ENCODE measurements at places on chromosomes 13 and 19.
A peak's percentile ranks its signal among the peaks of the same experiment; 100 is the strongest.

DNA sequence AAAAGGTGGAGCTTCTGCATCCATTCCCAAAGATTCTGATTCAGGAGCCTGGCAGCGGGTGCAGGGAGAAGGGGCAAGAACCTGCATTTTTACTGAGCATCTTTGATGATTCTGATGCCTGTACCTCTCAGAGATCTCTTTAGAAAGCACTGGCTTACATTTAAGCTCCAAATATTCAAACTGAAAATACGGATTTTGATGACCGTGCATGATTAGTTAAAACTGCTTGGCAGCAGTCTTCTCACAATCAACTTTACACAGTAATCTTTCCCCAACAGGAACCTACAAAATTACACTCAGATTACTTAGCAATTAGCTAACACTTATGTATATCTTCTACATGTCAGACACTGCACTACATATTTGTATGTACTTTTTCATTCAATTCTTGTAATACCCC, 108.9 kb downstream of the DOCK9 start:
- DNase-seq, result no peak

GRCh38 chr19:12774588-12775555, at the start of gene HOOK2:
TSS of gene HOOK2 (minus strand) at chr19:12775552. CDS start at chr19:12775449, 103 bp downstream.
- DNase-seq, result no peak

GRCh38 chr19:43820098-43820883, 6.8 kb upstream of the ZNF283 start:
- peak; percentile 16 for DNase-seq

DNA sequence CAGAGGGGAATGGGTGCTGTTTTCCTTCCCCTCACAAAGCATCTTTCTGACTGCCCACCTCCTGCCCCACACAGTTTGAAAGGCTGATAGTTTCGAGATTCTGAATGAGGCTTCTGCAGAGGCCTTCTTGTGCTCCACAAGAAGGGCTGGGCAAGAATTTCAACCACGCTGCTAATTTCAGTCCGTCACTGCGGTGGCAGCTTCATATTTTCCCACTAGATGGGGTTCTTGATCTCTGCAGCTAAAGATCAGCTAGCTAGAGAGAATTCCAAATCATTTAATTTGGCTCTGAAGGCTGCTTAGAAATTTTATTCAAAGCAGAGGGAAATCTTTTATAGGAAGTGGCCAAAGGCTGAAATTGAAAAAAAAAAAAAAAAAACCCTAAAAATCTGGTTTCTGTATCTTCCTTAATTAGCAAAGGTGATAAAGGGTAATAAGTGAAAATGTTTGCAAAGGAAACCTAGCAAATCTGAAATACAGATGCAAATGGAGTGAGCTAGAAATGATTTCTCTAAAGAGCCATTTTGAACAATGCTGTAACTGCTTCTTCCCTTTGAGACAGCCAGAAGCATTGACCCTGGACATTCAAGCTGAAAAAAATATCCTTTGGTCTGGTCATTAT, 38.0 kb upstream of the C13orf42 start:
- no peak for DNase-seq

- DNase-seq, result no peak
These were observed 32.1 kb upstream of the IGSF23 start for GRCh38 chr19:44581288-44581687.

- no peak for DNase-seq
These were observed 29.7 kb downstream of the USPL1 start for GRCh38 chr13:30647420-30647819.

DNA sequence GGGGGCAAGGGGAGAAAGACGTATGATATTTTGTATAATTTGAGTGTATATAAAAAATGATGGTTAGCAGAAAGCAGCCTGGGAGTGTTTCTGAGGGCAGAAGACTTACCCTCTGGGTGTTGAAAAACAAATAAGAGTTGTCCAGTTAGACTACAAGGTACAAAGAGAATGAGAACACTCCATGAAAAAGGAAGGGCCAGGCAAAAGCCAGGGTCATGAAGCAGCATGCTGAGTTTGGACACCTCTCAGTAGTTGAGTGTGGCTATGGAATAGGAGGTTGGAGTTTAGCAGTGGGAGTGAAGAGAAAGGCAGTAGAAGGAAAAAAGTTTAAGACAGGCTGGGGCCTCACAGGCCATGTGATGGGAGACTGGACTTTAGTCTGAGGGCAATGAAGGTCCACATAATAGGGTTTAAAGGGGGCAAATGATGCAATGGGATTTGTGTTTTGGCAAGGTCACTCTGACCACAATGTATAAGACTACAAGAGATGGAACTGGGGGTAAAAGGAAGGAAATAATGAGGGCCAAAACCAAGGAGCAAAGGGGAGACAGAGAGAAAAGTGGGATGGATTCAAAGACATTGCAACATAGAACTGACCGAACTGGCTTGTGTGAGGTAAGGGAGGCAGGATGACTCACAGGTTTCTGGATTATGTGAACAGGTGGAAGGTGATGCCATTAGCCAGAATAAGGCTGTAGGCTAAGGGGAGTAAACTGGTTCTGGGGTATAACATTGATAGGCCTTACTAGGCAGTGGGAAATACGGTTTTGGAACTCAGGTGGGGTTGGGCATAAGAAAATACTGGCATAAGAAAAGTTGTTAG, 76.6 kb downstream of the SERP2 start:
- DNase-seq, result no peak

DNA sequence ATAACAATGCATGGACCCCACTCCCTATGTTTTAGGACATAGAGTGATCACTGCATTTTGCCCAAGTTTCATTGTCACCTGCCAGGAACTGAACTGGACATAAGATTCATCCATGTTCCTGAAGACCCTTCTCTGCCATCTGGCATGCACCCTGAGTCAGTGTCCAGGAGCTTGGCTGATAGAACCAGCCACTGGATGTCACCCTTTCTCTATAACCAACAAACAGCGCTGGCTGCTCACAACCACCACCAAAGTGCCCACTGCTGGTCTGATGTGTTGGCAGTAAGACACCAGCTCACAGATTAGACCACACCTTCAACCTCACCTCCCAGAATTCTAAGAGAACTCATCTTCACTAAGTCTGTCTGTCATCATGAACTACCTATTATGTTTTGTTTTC, 333.4 kb downstream of the ITGBL1 start:
- no peak for DNase-seq

DNA sequence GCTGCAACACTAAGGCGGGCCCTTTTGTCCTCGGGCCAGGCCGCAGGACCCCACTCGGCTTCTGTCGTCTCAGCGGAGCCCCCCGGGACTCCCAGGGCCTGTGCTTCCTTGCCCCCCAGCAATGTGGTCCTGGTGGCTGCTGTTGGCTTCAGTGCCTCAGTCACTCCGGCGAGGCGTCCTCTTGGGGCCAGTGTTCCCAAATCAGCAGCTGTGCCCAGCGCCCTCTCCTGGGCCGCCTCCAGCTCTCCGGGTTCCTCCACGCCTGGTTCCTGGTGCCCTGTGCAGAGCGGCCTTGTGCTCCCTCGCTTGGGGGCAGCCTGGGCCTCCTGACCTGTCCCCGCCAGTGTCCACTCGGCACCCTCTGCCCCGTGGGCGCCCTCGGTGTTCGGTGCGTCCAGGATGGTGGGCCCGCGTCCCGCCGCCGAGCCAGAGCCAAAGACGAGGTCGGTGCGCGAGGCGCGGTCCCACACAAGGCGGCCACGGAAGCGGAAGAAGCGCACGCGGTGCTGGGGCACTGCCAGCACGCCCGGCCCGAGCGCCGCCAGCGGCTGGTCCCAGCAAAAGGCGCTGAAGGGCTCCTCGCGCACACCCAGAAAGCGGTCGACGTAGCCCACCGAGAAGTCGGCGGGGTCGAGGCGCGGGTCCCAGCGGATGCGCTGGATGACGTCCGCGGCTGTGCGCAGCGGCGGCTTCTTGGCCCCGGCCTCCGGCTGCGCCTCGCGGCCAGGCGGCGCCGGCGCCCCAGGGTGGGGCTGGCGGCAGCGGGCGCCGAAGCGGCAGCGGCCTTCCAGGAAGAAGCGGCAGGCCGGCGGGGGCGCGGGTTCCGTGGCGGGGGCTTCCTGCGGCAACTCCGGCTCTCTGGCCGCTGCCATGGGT, 685 bp downstream of the LENG9 start:
- peak; percentile 56 for DNase-seq

DNA sequence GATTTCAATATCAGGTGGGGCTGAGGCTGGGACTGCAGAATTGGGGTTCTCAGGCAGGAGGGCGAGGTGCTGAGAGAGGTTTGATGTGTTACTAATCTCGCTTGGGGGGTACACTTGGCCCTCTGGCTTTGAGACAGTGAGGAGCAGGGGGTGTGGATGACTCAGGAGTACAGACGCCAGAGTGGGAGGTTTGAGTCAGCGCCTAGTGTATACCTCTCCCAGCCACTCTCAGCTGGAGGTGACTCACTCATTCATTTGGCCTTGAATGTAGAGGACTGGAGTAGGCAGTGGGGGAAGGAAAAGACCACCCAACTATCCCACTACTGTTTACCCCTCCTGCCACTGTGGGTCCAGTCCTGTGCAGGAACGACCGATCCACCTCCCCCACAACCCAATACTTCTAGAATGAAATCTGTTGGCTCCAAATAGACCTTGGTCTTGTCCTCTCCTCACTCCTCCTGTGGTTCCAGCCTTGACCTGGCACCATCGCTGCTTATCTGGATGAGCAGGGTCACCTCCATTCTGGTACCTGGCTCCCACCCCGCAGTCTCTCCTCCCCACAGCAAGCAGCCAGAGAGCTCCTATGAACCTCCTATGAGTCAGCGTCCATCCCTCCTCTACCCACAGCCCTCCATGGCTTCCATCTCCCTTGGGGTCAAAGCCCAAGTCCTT, 20.1 kb upstream of the ZNRF4 start:
- no peak for DNase-seq

DNA sequence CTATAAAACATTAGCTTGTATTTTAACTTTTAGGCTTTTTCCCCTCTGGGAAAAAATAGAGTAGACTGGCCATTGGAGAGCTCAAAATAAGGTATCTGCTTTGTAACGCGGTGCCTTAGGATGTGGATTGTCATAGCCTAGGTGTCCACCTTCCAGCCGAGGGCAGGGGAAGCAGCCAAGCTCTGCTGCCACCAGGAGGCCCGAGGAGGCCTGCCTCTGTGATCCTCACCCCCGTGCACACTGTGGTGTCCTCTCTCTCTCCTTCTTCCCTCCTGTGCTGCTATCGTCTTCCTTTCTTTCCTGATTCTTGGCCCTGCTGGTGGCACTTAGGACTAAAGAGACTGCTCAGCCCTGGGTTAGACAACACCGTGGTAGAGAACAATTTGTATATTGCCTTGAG, 11.3 kb downstream of the HNRNPM start:
- no peak for DNase-seq

GRCh38 chr13:67048821-67049150, 181.3 kb downstream of the PCDH9 start:
- no peak for DNase-seq

DNA sequence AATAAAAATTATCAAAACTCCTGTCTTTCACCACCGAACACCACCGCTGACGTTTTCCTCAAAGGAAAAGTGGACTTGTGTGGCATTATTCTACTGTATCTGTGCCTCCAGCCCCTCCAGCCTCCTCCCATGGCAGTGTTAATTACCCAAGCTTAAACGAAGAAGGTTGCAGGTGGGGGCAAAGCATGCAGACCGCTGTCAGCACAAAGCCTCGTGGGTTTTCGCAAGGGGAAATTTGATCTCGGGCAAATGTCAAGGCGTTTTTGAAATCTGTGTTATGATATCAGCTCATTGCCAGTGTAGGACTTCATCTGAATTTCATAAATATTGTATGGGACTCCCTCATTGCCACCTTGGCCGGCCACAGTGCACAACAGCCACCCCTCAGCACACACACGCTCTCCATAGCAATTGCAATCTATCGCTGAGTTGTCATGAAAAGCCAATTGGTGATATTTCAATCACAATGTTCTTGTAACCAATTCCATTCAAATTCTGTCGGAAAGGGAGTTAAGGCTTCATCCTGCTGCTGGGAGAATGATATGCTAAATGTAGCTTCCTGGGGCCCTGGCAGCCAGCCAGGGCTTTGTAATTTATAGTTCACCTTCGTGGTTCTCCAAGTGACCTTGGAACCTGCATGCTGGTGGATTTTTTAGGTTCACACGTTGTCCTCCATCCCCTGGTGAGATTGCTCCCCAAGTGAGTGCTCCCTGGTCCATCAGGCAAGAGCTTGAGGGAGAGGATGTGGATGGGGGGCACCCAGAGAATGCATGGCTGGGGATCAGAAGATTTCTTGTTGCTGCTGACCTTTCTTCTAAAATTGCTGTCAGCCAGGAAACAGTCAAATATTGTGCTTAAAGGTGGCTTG, 16.6 kb downstream of the CHST8 start:
- no peak for DNase-seq

DNA sequence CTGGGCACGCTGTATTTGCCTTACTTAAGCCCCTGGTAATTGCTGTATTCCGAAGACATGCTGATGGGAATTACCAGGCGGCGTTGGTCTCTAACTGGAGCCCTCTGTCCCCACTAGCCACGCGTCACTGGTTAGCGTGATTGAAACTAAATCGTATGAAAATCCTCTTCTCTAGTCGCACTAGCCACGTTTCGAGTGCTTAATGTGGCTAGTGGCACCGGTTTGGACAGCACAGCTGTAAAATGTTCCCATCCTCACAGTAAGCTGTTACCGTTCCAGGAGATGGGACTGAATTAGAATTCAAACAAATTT, 676 bp downstream of the BRCA2 start:
- no peak for DNase-seq

GRCh38 chr13:21465710-21466160, 6.6 kb upstream of the ZDHHC20 start:
- DNase-seq, result no peak

DNA sequence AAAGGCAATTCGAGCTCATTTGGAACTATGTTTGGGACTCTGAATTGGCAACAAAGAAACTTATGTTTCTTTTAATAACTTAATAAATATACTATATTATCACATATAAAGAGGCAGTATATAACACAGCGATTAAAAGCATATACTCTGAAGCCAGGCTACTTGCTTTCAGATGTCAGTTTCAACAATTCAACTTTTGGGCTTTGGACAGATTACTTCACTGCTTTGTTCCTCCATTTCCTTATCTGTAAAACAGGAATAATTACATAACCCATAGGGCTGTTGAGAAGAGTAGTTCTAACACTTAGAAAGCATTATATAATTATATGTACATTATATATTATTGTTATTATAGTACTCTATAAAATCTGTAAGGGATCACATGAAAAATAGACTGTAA, 107.2 kb downstream of the EDNRB start:
- DNase-seq, result no peak

DNA sequence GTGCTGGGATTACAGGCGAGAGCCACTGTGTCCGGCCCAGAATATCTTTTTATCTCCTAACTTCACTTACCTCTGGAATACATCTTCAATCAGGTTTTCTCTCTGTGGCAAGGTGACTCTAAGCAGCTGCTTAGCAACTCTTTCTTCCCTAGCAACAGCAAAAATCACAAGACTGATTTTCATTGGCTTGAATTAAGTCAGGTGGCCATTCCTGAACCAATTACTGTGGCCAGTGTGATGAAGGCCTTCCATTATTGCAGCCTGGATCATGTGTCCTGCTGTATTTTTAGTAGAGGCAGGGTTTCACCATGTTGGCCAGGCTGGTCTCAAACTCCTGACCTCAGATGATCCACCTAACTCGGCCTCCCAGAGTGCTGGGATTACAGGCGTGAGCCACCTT, 9.0 kb upstream of the LTBP4 start:
- no peak for DNase-seq
